ENCODE measurements at places on chromosomes 13 and 19.

DNA sequence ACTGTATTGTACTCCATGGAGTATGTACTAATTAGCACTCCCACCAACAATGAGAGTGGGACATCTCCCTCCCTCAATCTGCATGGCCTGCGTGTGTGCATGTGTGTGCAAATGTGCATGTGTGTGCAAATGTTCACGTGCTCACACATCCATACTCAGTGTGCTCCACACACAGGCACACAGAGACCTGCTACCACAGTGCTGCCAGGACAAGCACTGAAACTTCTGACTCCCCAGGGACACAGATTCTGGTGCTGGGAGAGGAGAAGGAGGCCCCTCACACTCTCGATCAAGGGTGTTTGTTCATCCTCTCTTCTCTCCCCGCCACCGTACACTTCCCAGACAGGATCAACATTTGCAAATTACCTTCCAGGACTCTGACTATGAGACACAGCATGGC, 37.8 kb upstream of the ZNF507 start:
- no peak for DNase-seq

GRCh38 chr19:35845215-35846037, 6.9 kb downstream of the NPHS1 start:
- DNase-seq: no peak

- DNase-seq: no peak
Measured at GRCh38 chr13:95137096-95137495, 164.2 kb downstream of the ABCC4 start.

GRCh38 chr13:49298903-49299605, 51.3 kb downstream of the CDADC1 start:
- no peak for DNase-seq

GRCh38 chr13:22176968-22177520, 506.2 kb downstream of the FGF9 start:
- DNase-seq: no peak

- no peak for DNase-seq
Measured at GRCh38 chr13:76552041-76552772, 334.0 kb downstream of the KCTD12 start.

GRCh38 chr19:43798546-43799409, 3.5 kb downstream of the LYPD5 start:
- peak; percentile 59 for DNase-seq

DNA sequence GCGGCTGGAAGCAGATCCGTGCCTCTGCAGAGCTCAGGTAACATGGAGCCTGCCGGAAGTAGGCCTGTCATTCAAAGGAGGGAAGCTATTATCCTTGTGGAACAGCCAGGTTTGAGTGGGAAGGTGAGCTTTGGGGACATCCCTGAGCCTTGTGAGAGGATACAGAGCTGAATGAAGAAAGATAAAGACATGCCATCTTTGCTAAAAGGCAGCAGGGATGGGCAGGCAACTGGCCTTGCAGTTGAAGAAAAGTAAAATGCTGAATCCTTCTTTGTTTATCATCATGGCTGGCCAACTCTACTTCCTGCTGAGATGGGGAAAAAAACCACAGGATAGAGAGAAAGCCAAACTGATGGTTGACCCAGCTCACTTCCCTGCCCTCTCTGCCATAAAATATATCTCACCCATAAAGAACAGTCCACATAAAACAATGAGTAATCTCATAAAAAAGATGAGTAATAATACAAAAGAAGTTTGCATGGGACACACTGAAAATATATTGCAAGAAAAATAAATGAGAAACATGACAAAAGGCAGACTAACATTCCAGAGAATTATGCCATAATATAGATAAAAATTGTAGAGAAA, 226.3 kb downstream of the DLEU7 start:
- DNase-seq: no peak

DNA sequence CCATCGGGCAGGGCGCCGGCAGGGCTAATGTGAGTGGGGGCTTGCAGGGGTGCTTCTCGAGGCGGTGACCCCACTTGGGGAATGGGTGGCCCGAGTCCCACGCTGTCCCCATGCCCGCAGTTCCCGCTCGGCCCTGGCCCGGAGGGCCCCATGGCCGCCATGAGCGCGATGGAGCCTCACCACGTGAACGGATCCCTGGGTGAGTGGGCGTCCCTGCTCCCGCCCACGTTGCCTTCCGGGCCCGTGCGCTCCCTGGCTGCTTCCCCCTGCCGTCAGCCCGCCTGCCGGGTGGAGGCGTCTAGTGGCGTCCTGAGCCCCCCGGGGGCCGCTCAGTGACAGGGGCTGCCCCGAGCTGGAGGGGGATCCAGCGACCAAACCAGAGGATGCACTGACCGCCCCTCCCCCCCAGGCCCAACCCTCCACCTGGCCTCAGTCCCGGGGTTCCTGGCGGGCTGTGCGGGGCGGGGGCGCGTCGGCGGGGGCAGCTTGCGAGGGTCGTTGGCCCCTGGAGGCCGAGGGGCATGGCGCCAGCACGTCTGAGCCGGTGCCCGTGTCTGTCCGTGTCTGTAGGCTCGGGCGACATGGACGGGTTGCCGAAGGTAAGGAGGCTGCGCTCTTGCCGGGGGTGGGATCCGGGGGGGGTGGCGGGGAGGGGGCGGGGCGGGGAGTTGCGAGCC, 4.8 kb downstream of the ISYNA1 start:
- no peak for DNase-seq

GRCh38 chr19:784541-784940, 12.7 kb upstream of the PTBP1 start:
- DNase-seq: no peak

DNA sequence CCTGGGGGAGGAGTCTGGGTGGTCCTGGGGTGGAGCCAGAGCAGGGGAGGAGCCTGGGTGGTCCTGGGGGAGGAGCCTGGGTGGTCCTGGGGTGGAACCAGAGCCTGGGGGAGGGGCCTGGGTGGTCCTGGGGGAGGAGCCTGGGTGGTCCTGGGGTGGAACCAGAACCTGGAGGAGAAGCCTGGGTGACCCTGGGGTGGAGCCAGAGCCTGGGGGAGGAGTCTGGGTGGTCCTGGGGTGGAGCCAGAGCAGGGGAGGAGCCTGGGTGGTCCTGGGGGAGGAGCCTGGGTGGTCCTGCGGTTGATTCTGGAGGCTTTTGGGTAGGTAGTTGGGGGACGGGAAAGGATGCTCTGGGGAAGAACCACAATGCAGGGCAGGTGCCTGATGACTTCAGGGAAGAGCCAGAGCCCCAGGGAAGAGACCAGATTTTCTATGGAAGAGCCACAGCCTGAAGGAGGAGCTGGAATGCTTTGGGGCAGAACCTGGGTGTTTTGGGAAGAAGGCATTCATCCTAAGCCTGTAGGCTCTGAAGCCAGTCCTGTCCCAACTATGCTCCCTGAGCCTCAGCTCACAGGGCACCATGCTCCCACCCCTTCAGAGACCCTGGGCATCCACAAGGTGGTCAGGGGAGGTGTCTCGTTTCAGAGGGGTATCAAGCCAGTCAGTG, 15.0 kb downstream of the MRPS12 start:
- no peak for DNase-seq

DNA sequence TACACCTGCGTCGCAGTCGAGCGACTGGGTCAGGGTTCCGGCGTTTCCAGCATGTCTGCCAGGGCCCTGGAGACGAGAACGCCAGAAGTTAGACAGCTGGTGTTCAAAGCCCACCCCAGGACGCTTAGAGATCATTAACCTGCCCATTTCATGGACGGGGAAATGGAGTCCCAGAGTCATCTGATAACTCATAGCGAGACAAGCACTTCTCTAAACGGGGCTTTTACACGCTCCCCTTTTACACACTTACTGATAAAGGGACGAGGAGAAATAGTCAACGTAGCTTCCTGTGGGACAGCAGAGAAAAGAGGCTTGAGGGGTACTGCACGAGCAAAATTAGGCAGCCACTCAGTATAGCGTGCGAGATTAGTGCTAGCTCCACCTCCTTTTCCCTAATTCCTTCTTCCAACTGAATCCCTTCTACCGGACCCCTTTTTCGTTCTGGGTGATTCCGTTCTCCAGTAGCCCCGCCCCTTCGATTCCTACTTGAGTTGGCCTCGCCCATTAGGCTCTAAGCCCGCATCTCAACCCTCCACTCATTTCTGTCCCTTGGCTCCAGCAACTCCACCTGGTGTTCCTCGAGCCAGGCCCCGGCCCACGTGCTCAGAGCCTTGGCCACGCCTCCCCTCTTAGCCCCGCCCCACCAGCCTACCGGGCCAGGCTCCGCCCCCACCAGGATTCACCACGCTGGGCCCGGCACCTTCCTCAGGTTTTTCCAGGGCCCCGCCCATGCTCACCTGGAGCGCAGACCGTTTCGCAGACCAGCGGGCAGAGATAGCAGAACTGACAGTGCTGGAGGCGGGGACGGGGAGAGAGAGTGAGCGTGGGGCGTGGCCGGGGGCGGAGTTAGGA, 3.7 kb downstream of the HRC start:
- peak; percentile 42 for DNase-seq

- no peak for DNase-seq
Measured at GRCh38 chr13:113647351-113648215, 10.4 kb downstream of the ATP4B start.

DNA sequence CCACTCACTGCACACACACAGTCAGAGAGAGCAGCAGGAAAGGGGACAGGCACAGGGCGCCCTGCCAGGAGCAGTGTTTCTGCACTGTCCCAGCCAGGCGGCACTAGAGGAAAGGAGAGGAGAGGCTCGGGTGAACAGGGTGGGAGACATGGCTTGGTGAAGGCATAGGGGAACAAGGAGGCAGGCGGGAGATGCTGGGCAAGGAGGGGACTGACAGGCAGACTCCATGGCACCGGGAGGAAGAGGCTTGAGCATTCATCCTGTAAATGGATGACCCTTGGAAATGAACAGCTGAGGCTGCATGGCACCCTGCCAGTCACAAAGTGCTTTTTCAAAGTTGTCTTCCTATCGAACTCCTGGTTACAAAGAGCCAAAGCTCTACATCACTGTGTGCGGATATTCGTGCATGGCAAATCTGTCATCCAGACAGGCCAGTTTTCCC, 22.4 kb downstream of the MED26 start:
- DNase-seq: no peak

GRCh38 chr13:40064154-40065097, 409.0 kb downstream of the COG6 start:
- no peak for DNase-seq

DNA sequence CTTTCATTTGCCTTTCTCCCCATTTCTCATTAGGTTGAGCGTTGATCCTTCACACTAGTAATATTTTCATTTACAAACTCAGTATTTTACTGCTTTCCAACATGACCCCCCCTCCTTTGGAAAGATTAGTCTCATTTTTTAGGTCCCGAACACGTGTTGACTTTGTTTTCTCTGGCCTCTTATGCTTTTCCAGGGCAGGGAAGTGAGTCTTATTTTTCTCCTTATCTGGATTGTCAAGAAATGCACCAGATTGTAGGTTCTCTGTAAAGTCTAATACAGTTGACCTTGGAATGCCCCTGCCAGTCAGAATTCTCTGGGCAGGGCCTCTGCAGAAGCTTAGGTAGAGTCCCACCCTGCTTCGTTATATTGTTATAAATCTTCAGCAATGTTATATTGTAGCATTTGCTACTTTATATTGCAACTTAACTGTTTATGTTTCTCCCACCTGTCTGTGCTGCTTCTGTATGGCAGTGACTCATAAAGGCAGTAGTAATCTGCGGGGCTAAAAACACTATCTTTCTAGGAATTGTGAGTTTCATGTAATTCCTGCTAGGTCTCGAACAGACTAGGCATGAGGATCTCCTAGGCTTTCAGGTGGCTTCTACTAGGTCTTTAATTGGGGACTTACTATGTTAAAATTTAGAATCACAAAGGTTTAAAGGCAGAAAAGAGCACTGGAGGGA, 2.0 kb downstream of the TDRD3 start:
- DNase-seq: no peak

GRCh38 chr13:50400035-50400726, 384.9 kb downstream of the KCNRG start:
- DNase-seq: no peak

DNA sequence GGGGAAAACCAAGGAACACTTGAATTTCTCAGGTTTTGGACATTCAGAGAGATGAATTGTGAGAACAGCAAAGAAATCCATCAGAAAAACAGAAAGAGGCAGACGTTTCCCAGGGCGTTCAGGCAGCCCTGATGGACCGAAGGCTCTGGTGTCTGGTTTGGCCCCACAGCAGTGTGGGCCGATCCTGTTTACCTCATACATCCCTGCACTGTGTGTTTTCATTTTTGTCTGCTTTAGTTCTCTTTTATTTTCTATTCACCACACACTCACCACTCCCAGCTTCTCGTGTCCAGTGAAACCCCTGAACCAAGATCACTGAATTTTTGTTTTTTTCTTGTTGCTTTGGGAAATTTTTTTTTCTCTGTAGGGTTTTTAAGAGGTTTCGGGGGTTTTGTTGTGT, 11.9 kb upstream of the WDR18 start:
- DNase-seq: no peak

- DNase-seq: no peak
Measured at GRCh38 chr13:95267662-95268342, 33.4 kb downstream of the ABCC4 start.

DNA sequence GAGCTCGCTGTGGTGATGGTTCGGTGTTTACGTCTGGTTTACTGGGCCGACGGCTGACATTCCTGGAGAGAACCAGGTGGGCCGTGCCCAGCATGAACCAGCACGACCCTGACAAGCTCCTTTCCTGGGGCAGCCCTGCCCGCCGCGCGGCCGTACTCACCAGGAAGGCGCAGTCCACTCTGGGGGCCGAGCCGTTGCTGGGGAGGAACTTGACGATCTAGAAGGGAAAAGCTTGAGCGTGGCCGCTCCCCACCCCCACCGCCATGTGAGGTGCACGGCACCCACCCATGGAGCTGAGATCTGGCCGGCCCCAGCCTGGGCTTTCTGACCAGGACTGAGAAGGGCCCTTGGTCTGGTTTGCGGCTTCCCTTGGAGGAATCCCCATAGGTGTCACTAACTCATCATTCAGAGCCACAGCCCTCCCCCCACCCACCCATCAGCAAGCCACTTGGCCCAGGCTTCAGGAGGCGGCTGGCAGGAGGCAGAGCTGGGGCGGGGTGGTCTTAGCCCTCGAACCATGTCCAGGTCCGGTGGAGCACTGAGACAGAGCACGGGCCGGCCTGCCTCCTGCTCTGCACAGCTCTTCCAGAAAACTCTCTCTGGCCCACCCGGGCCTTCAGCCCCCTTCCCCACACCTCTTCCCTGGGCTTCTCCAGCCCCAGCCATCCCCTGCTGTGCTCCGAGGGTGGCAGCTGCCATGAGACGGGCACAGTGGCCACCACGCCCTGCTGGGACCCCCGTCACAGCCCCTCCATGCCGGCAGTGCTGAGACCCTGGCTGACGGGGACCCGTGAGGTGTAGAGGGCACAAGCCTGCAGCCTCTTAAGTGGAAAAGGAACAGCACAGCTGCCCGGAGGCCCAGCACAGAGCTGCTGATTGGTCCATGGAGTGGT, 6.2 kb downstream of the ATP4B start:
- DNase-seq: no peak

DNA sequence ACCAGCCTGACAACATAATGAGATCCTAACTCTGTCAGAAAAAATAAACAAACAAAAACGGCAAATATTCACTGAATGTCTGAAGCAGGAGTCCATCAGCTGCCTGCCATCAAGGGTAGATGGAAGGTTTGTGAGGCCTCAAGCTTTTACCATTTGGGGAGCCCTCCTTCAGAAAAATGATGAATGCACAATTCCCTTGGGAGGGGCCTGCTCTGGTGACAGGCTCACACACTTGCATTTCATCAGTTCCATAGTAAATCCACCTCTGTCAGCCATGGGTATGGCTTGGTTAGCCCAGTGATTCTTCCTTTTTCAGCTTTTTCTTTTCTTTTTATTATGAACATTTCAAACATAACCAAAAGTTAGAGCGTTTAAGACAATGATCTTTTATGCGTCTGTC, 26.3 kb upstream of the KATNAL1 start:
- no peak for DNase-seq

GRCh38 chr13:111893607-111894443, 173.1 kb upstream of the SOX1 start:
- DNase-seq: no peak
